ENCODE measurements at places on chromosomes 6 and 20. TPM values are rescaled to one million over a fixed set of nuclear protein-coding genes. Genes with fewer than 3 reads are reported as not detected.
A peak's percentile ranks its signal among the peaks of the same experiment; 100 is the strongest.

DNA sequence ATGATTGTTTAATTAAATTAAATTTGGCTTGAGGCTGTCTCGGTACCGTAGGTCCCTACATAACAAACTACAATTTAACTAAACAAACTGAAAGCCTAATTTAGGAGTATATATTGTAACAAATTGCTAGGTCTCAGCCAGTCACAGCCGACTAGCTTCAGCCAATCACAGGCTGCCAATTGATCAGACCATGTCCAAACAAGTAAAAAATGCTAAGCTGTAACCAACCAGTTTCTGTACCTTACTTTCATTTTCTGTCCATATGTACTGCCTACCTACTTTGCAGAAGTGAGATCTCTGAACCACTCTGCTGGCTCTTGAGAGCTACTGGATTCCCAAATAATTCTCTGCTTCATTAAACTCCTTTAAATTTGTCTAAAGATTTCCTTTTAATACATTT lies 648.0 kb upstream of the GJE1 start:
- no peak for DNase-seq

- DNase-seq = no peak
Measured at GRCh38 chr6:94227741-94228140, 808.4 kb upstream of the EPHA7 start.

Gene CTCFL
- not detected for polyA plus RNA-seq

DNA sequence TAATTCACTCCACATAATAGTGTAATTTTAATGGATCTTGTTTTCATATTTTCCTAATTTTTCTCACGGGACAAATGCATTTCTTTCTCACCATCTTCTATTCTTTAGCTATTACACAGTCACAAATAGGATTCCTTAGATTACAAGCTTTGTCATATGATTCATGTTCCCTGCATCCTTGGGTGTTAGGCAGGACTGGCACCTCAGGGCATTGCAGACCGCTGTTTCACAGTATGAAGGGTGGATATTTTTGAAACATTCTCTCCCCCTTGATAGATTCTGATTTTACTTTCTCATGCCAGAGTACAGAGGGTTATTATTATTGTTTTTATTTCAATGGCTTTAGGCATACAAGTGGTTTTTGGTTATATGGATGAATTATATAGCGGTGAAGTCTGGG lies 602.5 kb downstream of the PHF3 start:
- DNase-seq = no peak

GRCh38 chr20:2606507-2607006 lies 45.9 kb upstream of the NOP56 start:
- DNase-seq = no peak

DNA sequence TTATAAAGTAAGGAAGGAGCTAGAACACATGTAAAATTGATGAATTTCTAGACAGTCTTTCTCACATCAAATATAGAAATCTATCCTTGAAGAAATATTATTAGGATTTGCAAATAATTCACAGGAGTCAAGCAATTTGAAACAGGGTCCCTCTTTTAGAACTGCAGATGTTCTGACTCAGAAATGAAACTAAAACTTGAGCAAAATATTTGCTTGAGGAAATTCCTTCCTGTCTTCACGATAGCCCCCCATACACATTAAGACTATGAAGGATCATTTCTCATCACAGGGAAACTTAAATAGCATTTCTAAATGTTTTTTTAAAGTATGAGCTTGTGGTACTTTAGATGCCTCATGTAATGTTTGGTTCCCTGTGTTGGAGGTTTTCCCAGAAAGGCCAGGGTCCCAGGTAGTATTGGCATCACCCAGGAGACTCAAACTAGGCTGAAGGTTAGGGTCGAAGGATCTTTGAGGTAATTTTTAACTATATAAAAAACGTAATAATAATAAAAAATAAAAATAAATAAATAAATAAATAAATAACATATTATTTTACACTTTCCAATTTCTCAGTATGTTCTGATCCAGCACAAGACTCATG lies 144.0 kb upstream of the TBX18 start:
- DNase-seq = no peak

- no peak for DNase-seq
Measured at GRCh38 chr20:3869839-3870634, 19.1 kb upstream of the PANK2 start.

Gene OR2H1
- polyA plus RNA-seq = not detected

Gene BEND3
- 1.1 TPM for polyA plus RNA-seq

- DNase-seq = peak; percentile 29
Measured at GRCh38 chr6:3090013-3090412, 21.7 kb downstream of the RIPK1 start.

Gene PRRT1
- 4.0 TPM for polyA plus RNA-seq

GRCh38 chr20:14632906-14633305 lies 295.5 kb upstream of the FLRT3 start:
- DNase-seq = no peak

GRCh38 chr6:108161724-108162282 lies 4.0 kb upstream of the NR2E1 start:
- DNase-seq = no peak

Gene OPN5
- polyA plus RNA-seq = not detected

- no peak for DNase-seq
Measured at GRCh38 chr6:6711832-6712448, 123.4 kb downstream of the LY86 start.

GRCh38 chr20:1657556-1658334 lies at the start of gene SIRPG:
Gene SIRPG, minus strand, starts transcription at chr20:1657779. Its CDS starts 65 bp downstream, at chr20:1657714.
- no peak for DNase-seq

- no peak for DNase-seq
Measured at GRCh38 chr6:91428953-91429560, 842.2 kb upstream of the MAP3K7 start.

GRCh38 chr6:149229096-149229495 lies 88.4 kb upstream of the TAB2 start:
- DNase-seq = no peak

GRCh38 chr20:37475252-37475651 lies 45.8 kb upstream of the NNAT start:
- peak; percentile 59 for DNase-seq

Gene CDKAL1
- polyA plus RNA-seq = 4.6 TPM

GRCh38 chr20:528923-529604 lies 14.5 kb downstream of the CSNK2A1 start:
- DNase-seq = no peak

Gene LST1
- polyA plus RNA-seq = 14.8 TPM

Gene HTR1B
- polyA plus RNA-seq = 0.26 TPM

Gene EDN1
- polyA plus RNA-seq = 3.4 TPM

Gene CLVS2
- not detected for polyA plus RNA-seq

Gene WFDC10B
- polyA plus RNA-seq = not detected

- DNase-seq = no peak
Measured at GRCh38 chr6:3776881-3777507, 25.5 kb upstream of the PXDC1 start.

Gene CRISP3
- not detected for polyA plus RNA-seq

- no peak for DNase-seq
Measured at GRCh38 chr20:10412591-10413408, 21.2 kb downstream of the MKKS start.

DNA sequence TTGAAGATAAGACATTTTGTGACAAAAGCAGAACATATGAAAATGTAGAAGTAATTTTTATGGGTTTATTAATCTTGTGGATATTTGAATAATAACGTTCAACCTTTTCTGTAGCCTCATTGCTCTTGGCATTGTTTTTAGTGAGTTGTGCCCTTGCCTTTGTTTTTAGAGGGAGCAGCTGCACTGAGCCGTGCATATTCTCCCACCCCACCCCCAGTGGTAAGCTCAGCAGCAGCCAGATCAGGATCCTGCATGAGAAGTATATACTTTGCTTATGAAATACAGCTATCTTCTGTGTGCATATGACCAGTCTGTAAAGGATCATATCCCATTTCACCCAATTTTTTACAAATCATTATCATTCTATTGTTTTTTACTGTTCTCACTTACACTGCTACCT lies 184.2 kb downstream of the COL9A1 start:
- DNase-seq = no peak

Gene KHDC1L
- polyA plus RNA-seq = not detected

Gene NMBR
- not detected for polyA plus RNA-seq

DNA sequence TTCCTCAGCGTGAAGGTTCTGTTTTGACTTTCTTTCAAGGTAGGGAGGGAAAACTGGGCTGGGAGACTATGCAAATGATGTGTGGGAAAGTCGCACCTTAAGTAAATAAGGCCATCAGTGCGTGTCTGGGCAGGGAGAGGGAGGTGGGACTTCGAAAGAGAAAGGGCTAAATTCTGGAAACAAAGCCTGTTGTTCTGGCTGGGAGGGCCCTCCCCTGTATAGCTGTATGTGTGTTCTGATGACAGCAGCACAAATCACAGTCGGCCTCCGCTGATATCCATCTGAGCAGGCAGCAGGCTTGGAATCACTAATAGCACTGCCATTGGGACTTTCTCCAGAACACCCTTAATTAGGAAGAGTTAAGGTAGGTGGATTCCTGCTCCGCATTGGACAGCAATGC lies 19.2 kb downstream of the JAG1 start:
- peak; percentile 57 for DNase-seq

Gene AURKA
- 3.3 TPM for polyA plus RNA-seq

GRCh38 chr20:50470264-50470858 lies 39.8 kb upstream of the PTPN1 start:
- no peak for DNase-seq

Gene MCHR2
- polyA plus RNA-seq = not detected

- DNase-seq = no peak
Measured at GRCh38 chr6:163248051-163248450, 166.5 kb upstream of the QKI start.

DNA sequence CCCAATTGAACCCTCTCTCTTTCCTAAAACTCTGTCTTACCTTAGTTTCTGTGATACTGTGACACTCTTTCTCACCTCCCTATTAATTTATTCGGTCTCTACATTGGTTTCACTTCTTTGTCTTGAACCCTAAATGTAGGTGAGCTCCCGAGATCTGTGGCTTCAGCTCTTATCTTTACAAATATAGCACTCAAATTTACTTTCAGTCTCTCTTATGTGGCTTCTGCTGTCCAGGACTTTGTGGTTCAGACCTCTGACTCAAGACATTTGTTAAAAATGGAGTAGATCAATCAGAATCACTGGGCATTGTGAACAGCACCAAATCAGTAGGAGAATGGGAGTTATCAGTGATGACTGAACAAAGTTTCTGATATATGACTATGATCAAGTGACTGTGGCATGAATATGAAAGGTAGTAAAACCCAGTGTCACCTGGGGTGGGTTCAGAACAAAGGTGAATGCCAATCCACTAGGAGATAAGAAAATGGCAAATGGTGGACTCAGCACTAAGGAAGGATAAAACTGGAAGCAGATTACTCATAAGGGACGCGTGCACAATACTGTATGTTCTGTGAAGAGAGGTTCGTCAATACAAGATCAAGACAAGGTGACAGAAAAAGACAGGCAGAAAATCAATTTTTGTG lies 27.2 kb downstream of the IL17F start:
- no peak for DNase-seq

- DNase-seq = no peak
Measured at GRCh38 chr6:155628306-155628705, 172.7 kb upstream of the NOX3 start.

Gene STX11
- polyA plus RNA-seq = 2.0 TPM

DNA sequence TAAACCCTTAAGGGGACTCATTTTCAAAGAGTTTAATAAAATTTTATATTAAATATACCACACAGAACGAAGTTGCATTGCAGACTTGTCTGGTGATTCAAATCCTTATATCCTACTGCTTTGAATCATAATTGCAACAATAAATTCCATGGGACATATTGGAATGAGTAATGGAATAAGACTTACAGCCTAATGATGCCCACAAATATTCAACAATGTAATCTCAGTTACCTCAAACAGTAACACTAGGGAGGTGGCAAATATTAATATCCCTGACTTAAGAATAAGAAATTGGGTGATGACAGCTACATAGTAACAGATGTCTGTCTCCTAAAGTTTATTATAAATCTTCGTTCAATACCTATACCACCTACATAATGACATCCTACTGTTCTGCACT lies 52.6 kb downstream of the BMP5 start:
- DNase-seq = no peak

- no peak for DNase-seq
Measured at GRCh38 chr20:2657241-2657640, 4.8 kb downstream of the NOP56 start.

DNA sequence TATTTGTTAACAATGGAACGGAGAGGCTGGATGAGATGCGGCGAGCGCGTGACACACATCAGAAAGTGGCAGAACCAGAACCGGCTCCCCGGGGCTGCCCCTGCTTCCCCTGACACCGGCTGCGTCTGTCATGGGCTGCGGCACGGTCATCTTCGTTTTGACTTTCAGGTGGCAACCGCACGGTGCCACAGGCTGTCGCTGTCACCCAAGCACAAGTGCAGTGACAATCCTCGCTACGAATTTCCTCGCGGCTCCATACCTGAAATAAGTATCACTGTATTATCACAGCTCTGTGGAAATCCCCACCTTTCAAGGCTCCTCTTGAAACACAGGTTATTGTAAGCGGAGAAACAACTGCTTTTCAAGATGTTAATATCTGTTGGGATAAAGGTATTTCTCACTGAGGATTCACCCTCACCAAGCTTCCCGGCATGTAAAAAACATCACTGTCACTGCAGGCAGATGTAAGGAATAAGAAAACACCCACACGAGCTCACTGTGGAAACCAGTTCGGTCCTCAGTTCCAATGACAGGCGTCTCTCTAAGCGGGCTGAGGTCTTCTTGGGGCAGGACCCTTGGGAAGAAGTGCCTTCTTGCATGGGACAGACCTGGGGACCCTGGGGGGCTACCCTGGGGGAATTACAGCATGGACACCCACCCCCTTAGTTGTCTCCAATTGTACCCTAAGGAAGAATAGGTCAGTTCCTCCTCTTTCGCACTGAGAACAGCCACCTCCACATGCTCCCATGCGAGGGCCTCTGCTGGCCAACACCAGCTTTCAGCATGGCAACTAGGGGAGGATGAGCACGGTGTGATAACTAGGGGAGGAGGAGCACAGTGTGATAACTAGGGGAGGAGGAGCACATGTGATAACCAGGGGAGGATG lies 86.3 kb downstream of the DACT2 start:
- DNase-seq = no peak

DNA sequence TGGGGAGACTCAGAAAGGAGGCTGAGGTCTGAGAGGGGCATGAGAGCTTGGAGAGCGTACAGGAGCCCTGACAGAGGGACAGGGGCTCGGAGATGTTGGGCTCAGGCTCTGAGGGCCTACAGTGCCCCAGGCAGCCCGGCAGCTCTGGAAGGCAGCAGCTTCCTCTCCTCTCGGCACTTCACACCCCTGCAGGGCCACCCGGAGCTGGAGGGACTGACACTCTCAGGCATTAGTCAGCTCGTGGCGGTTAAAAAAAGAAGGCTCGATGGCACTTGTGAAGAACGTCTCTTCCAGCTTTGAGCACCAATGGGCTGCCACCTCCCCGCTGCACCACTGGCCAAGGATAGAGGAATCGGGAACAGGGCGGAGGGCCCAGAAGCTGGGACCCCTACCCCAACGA lies 62.6 kb upstream of the SIRPA start:
- no peak for DNase-seq

DNA sequence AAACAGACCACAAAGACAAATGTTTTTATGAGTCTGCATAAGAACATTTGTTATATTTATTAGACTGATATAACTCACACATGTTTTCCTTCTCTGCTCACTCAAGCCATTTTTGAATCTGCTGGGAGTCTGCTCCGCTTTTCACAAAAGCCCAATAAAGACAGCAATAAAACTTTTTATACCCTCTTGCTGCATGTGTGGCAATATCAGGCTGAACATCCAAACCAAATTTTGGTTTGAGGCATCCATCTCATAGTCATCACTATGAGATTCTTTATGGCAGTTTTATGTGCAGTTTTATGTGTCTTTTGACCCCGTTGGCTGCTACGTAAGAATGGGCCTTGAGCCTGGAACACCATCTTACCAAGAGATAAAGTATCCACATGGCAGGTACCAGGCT lies 1276.8 kb upstream of the ADGRB3 start:
- no peak for DNase-seq

GRCh38 chr6:50998905-50999304 lies 180.2 kb downstream of the TFAP2B start:
- DNase-seq = no peak

Gene CCN6
- polyA plus RNA-seq = 8.4 TPM

Gene ERVFRD-1
- 0.24 TPM for polyA plus RNA-seq

Measured in kidney (tissue), 22 donors.